NCI-H526 treated with DMSO at 0.1 percent for 48 hours (cell line): ENCODE measurements at places on chromosomes 3 and 15.

- DNase-seq, result no peak
These were observed 2.0 kb downstream of the ATP10A start for GRCh38 chr15:25860885-25861866.

- DNase-seq, result peak; percentile 26
These were observed 104.2 kb upstream of the RAD18 start for GRCh38 chr3:9067352-9067975.

DNA sequence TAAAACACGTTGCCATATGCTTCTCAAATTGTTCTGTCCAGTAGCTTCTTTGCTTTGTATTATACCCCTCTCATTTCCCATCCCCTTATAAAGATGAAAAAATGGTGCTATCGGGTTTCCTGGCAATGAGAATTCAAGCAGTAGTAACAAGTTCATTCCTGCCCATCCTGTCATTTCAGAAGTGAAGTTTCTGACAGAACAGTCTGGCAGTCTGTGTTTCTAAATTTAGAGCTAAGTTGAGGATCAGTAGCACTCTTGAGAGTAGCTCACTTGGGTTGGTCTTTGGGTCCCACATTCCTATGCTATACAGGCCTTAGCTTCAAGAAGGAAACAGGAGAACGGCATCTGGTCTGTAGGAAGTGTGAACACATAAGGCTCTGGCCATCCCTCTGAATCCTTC is 134.6 kb downstream of the GHSR start:
- no peak for DNase-seq

DNA sequence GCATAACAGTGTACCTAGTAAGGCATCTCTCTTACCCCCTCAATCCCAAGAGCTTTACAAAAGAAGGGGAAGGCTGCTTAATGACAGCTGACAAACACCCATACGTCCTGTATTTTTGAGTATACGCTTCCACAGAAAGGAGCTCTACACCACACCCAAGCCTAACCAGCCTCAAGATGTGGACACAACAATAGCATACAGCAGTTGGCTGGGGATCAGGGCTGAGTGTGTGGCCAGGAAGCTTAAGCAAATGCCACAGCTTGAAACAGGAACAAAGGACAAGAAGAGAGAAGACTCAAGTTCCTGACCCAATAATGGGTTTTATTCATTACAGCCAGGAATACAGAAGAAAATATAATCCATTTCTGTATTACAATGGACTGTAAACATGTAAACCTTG is 6.9 kb downstream of the HEXA start:
- DNase-seq, result no peak

- DNase-seq, result no peak
These were observed 8.3 kb downstream of the ARL14 start for GRCh38 chr3:160685144-160685766.

GRCh38 chr15:38401106-38401505 is 52.8 kb upstream of the FAM98B start:
- DNase-seq, result no peak

GRCh38 chr15:90572893-90573292 is 43.2 kb downstream of the CRTC3 start:
- DNase-seq, result no peak

DNA sequence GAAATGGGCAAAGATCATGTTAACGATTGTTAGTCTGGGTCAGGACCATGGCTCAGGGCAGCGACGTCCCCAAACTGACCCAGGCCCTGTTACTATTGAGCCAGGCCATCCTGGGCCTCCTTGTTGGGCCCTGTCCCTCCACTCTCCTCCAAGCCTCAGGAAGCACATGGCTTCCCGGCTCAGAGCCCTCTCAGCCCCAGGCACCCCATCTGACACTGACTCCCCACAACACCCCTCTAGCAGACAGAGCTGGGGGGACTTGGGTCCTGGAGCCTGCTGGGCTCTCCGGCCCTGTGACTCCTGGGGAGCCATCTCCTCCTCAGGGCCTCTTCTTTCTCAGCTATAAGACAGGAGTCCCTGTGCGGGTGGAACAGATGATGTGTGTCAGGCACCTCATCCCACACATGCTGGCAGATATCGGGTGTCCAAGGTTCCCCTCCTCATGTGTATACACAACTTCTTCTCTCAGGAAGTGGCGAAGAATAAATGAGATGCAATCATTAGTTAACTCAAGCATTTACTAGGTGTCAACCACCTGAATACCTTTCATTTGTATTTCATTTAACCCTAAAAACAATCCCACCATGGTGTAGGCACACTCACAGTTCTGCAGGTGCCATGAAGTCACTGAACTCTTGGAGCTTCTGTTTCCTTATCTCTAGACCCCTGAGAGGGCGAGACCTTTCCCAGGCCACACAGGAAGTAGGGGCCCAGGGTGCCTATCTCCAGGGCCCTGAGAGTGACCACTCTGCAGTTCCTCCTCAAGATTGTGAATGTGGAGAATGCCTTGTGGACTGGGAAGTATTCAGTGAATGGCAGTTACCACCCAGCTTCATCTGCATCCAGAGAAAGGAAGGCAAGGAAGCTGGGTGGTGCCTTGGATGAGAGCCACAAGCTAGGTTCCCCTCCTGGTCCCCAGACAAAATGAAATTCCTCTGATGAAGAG is 282.5 kb upstream of the TLE3 start:
- DNase-seq, result no peak

DNA sequence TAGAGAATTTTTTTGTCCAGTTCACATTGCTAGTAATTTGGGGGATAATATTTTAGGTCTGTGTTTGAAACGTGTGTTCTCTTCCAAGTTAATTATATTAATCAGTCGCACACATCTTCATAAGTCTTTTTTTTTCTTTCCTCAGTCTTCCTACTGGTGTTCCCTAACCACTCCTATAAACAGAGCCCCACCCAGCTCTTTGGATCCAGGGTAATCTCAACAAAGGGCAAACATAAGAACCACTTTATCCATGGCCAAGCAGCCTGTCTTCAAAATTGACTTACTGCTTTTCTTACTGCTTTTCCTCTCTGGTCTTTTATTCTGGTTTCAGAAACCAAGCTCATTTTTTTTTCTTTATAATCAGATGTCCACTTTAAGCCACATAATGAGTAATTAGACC is 266.8 kb upstream of the NECTIN3 start:
- DNase-seq, result no peak

GRCh38 chr15:100216182-100216581 is 125.6 kb downstream of the ADAMTS17 start:
- no peak for DNase-seq

DNA sequence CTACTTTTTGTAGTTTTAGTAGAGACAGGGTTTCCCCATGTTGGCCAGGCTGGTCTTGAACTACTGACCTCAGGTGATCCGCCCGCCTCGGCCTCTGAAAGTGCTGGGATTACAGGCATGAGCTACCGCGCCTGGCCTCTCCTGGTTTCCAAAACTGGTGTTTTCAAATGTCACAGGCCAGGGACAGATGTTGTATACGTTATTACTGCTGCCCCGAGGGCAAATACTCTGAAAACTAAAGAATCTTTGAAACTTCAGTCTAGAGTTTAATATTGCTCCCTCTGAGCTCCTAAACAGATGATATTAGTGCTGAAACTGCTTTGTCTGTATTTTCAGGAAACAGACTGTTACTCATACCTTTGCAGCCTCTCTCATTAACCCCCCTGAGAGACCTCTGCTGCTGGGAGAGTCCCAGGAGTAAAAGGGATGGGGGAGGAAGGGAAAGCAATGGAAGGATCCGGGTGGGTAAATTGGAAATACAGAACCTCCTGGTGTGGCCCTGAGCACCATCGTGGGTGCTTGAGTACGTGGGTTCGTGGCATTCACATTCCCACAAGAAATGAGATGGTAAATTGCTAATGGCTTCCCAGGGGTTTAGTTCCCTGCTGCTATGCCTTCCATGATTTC is 96.3 kb upstream of the IGF1R start:
- no peak for DNase-seq

DNA sequence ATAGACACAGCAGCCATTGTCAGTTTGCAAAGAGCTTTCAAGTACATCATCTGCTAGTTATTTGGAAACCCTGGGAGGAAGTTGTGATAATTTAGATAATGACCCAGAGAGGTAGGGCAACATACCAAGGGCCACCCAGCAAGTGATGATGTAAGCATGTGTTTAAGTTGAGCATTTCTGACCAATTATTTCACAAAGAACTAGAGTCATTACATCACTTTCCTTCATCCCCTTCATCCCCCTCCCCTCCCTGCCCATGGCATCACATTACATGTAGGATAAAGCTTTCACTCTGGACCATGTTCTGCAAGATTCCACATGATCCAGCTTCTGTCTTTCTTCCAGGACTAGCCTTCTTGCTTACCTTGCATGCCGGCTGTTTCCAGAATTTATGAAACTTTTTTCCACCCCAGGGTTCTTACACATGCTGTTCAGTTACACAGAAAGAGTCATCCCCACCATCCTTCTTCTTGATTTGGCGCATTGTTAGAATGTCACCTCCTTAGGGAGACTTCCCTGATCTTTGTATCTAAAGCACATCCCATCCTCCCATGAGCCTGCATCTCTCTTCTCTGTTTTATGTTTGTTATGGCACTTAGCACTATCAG is 71.3 kb downstream of the PTPRG start:
- no peak for DNase-seq

- no peak for DNase-seq
These were observed 35.8 kb upstream of the CCDC80 start for GRCh38 chr3:112676659-112677234.

DNA sequence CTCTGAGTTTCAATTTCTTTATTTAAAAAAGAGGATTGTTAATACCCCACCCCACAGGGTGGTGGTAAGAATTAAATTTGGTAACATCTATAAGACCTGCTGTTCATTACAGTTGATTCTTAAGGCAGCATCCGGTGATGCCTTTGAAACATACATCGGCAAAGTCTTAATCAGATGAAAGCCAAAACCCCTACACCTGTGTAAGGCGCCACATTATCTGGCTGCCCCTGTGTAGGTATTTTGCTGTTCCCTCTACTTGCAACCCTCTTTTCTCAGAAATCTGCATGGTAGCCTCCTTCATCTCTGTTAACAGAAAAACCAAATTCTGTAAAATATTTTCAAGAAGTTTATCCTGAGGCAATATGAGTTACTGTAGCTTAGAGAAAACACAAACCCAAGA is 90.0 kb downstream of the ST6GAL1 start:
- DNase-seq, result no peak

DNA sequence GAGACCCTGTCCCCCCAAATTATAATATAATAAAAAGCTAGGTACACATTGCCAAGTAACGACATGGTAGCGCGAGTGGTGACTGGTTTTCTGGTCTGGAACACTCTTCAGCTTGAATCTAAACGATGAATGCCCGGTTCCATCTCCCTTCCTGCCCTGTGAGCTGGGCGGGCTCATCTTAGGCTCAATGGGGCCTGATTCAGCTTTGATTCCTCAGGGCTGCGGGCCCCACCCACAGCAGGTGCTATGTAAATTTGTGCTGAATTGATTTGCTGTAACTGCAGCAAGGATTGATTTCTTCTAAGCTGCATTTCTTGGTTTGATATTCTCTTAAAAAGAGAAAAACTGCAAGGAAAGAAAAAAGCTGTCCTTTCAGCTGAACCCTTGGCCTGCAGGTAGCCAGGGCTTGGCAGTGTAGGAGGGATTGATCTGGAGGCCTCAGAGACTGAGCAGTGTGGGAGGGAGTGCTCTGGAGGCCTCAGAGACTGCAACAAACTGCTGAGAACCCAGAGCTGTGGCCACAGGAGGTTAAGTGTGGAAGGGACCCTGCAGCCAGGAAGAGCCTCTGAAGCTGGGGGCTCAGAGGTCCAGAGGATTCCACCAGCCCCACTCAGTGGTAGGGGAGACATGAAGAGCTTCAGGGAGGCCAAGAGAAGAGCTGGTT is 231.6 kb downstream of the XXYLT1 start:
- peak; percentile 5 for DNase-seq

DNA sequence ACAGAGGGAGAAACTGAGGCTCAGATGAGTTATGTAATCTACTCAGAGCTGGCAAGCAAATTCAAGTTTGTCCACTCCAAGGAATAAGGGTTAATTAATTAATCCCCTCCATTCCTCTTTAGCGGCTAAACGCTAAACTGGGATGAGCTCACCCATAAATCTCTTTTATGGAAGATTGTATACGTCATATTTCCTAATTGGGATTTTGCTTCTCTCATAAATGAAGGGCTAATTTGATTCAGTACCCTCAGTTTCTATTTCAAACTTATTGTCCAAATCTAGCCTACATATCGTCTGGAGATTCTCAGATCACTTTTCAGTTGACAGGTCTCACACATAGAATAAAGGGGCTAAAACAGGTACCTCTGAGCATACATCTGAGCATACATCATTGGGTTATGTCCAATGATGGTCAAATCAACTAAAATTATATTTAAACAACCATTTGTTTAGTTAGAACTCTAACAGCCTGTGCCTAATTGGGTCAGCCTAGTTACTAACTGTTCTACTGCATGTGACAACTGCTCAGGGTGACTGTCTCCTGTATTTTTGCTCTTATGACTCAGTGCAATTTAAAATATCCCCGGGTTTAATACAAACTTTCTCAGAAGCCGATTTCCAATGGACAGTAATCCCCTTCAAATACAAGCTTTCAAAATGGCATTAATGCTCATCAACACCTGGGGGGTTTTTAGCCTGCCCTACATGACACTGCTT is 57.6 kb upstream of the PLXND1 start:
- DNase-seq, result no peak

DNA sequence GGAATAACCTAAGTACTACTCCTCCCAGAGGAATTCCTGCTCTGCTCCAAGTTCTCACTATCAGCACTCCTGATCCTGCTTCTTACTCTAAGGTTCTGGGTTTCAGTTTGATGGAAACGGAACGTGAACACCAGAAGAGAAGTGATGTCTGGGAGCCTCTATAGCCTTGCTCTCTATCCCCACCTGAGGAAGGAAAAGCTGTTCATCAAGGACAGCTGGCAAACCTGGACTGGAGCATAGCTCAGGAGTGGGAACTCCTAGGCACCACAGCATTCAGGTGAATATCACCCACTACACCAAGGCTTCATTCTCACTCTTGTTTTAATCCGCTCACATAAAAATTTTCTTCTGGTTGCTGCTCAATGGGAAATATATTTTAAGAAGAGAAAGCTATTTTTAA is 13.0 kb upstream of the CADPS start:
- DNase-seq, result peak; percentile 3

DNA sequence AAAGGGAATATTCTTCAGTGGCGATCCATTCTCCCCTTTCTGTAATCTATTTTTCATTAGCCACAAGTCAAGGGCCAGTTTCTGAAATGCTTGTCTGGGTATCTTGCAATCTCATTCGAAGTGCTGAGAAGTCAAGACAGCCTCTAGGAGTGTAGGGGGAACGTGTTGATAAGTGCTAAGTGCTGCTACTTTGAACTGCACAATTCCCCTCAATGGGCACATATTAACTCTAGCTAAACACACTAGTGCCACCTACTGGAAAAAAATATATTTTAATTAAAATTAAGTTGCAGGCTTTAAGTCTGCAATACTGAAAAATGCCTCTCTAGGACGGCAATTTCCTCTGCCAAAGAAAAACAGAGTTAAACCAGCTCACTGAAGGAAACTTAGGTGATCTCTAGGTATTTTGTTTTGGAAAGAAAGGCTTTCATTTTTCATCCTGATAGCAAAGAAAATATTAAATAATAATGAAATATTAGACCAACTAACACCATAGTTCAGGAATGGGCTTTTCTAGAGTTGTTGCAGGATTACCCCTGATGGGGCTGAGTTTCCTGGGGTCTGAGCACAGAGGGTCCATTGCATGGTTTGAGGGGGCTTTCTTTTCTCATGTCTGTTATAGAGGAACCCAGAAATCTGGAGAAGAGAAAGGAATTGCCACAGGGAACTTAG is 181.9 kb upstream of the KBTBD8 start:
- peak; percentile 66 for DNase-seq
